ENCODE measurements at places on chromosomes 2 and 18.

DNA sequence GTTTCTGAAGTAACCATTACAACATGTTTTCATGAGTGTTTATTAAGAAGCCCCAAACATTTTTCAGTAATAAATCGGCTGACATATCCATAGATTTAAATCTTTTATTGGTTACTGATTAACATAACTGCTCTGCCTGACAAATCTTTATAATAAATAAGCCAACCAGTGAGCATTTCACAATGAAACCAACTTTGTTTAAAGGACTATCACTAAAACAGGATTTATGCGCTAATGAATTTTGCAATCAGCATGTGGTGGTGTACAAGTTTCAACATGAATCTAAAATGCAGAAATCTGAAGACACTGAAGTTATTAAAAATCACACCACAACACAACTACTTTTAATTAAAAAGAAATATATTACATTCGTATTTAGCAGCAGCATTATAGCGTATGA lies 166.7 kb downstream of the MEIS1 start:
- no peak for DNase-seq

DNA sequence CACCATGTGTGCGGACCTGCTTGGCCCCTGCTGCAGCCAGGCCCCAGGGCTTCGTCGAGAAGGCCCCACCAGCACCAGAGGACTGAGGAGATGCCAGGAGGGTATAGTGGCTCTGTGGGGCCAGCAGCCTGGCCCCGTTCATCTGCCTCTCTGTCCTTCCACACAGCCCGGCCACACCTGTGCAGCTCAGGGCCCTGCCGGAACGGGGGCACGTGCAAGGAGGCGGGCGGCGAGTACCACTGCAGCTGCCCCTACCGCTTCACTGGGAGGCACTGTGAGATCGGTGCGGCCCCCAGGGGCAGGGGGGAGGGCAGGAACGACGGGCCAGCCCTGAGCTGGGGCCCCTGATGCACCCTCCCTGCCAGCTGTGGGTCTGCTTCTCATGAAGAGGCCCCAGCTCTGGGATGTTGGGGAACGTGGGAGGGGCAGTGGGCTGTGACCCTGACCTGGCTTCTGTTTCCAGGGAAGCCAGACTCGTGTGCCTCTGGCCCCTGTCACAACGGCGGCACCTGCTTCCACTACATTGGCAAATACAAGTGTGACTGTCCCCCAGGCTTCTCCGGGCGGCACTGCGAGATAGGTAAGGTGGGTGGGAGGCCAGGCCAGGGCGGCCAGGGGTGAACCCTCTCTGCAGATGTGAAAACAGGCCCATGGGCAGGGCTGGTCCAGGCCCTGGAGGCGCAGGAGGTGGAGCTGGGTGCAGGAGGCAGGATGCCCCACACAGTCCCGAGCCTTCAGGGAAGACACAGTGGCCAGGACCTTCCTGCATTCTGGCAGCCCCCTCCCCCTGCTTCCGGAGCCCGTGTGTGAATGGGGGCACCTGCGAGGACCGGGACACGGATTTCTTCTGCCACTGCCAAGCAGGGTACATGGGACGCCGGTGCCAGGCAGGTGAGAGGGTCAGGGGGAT lies 50.3 kb downstream of the MTERF4 start:
- no peak for DNase-seq

DNA sequence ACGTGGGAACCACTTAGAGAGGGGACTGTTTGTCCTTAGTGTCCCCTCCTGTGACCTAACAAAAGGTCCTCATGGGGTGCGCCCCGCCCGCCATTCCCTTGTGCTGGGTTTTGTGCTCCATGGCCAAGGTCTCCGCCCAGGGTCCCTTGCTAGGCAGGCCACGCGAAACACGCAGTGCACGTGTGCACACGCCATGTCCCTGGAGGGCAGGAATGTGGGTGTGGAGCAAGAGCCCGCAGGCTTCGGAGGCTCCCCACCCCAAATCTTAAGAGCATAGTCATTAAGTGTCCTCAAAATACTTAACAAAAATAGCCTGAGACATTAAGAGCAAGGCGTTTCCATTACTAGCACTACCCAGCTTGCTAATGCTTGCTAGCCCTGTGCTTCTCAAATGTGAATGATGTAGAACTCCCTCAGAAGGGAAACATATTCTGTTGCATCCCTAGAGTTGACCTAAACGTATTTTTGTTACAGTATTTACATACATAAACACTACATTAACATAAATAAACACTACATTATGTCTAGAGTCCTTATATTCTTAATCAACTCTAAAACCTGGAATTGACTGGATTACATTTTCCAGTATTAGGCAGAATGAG lies 117.6 kb upstream of the APCDD1 start:
- no peak for DNase-seq

- DNase-seq: no peak
These were observed 161.8 kb downstream of the DYSF start for GRCh38 chr2:71614976-71615766.

- no peak for DNase-seq
These were observed 10.2 kb downstream of the KIF5C start for GRCh38 chr2:148885209-148885608.

- DNase-seq: no peak
These were observed 45.6 kb upstream of the SLC1A4 start for GRCh38 chr2:64943387-64944150.
